ENCODE measurements at places on chromosomes 2 and 18.

DNA sequence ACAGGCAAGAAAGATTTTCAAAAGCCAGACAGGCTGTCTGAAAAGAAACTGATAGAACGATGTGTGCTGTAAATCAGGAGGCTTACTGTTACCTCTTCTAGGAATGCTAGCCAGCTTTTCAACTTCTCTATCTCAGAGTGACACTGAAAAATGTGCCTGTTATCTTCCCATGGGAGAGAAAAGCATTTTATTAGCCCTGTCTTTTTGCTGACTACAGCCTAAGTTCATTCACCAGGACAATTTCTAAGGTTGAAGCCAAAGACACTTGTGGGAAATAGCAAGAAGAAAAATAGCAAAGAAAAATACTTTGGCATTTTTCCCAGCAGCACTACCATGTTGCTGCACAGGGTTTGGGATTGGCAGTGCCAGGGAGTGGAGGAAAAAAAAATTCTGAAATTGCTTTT, 34.0 kb downstream of the ABCB11 start:
- DNase-seq = no peak

DNA sequence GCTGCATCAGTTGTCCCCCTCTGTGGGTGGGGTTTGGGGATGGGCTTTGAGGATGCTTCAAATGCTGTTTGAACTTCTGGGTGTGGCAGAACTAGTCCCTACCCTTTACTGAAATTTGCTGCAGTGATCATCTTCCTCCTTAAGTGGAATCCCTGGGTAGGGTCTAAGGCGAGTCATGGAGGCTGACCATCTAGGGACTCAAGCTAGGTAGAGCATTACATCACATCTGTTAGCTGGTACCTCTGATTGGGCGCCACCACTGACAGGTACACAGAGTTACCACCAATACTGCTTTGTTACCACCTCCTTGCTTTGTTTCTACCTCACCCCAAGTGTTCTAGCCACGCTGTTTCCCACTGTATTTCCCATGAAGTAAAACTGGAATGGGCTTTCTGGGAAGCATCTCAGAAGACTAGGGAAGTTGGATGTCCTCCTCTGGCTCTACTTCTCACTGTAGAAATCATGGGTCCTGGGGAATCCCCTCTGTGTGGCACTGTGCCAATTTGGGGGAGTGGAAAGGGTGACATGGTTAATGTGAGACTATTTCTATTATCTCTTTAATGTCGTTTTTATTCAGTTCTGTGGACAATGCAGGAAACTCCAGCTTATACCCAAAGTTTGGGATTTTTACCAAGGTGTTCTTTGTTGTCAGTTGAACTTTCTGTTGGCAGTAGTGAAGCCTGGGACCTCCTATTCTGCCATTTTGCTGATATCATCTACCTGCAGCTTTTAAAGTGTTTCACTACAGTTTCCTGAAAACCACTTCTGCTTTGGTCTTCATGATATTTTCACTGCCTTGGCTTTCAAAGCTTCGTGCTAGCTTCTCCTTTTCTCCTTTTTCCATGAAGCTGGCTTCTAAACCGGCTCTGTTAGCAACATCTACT, 14.5 kb upstream of the SULT1C4 start:
- DNase-seq = no peak

DNA sequence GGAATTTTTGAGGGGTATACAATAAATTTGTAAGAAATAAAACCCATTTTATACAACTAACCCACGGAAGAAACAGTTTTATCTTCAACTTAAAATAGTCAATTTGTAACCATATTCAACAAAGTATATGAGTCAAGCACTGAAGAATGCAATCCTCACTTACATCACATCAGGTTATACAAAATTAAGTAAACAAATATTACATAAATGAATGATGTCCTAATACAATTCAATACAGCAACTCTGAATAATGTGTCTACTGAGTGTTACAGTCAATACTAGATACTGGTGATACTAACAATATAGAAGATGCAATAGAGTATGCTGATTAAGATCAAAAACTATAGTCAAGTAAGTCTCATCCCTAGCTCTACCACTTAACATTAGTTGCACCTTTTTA, 58.6 kb downstream of the FANCL start:
- DNase-seq = no peak

- DNase-seq = peak; percentile 92
Observed at GRCh38 chr2:170770606-170771420, 635 bp downstream of the ERICH2 start.

DNA sequence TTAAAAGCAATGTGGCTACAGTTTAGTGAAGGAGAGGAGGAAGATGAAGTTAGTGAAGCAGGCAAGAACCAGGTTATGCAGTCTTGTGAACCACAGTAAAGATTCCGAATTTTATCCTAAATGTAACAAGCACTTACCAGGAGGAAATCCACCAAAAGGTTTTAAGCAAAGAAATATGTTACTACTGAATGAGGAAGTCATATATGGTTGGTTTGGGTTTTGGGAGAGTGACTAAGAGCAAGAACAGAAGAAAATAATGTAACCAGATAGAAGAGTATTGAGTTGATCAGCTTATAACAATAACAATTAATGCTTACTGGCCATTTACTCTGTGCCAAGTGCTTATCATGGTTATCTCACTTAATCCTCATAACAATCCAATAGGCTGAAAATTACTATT, 1.9 kb downstream of the USP37 start:
- no peak for DNase-seq

DNA sequence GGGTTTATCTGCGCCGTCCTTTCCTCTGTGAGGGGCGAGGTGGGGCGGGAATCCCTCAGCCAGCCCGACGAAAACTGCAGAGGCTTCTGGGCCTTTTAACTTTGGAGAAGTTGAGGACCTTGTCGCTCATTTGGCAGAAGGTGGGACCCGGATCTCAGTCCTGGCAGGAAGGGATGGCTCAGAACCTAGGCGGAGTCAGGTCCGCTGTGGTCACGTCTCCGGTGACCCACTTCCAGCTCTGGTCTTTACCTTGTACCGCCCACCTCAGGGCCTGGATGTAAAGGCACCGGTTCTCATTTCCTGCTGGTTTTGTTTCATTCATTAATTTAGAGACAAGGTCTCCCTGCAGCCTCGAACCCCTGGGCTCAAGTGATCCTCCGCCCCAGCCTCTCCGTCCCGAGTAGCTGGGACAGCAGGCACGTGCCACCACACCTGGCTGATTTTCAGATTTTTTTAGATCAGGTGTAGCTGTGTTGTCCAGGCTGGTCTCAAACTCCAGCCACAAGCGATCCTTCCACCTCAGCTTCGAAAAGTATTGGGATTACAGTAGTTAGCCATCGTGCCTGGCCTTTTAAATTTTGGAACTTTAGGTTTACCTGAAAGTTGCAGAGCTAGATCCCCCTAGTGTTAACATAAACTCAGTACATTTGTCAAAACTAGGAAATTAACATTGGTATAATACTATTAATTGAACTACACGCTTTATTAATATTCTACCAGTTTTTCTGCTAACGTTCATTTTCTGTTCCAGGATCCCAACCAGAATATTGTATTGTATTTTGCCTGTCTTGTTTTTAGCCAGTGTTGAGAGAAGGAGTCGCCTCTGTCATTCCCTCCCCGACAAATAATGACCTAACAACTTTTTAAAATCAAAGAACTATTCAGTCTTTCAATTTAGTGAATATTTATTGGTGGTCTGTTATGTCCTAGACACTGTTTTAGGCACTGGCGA, 852 bp downstream of the POLI start:
- DNase-seq = peak; percentile 41

- no peak for DNase-seq
Observed at GRCh38 chr2:195711478-195711877, 54.5 kb downstream of the SLC39A10 start.

DNA sequence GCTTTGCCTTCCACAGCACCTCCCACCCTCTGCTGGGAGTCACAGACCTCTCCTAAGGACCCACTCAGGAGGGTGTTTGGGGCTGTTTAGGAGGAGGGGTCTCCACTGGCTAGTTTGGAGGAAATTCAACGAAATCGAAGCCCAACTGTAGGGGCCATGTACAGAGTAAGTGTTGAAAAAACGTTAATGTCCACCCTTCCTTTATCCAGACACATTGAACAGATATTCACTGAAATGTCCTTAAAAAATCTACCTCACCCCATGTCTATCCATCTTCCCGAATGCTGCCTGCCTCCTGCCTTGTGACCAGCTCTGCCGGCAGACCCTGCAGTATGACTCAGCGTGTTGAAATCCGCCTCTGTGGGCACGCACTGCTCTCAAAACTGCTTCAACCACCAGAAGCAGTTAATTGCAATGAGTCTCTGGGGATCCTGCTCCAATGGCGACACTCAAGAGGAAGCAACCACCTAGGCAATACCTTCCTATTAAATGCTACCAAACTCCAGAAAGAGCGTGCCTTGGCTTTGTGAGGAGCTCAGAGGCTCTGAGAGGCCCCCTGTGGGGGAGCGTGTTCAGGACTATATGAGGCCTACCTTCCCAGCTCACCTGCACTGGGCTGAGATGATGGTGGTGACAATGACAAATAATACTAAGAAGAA, 61.4 kb upstream of the RTN4 start:
- no peak for DNase-seq

DNA sequence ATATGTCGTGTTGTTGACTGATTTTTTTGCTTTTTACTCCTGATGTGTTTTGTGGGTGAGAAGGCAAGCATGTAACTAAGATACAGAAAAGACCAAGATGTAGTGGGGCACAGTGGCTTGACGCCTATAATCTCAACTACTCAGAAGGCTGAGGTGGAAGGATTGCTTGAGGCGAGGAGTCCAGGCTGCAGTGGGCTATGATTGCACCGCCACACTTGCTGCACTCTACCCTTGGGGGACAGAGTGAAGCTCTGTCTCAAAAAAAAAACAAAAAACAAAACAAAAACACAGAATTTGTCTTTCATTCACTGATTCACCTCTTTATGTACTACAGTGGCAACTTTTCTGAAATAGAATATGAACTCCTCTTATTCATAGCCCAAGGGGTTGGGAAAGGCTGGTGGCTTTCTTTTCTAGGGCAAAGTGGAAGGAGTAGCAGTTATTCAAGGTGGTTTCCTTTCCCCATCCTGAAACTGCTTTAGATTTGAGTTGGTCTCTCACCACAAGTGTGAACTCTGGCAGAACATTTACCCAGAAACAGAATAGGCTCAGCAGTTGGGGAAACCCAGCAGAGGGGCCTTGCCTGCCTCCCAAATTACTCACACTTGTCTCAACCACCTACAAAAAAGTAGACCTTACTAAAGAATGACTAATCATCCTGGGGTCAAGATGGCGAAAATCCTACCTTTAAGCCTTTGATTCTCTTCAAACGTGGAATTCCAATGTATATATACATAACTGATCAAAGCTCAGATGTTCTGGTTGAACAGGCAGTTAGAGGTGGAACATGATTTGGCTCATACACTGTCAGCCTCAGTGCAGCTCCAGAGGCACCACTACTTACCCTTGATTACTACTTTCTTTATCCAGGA, 6.5 kb downstream of the TANK start:
- peak; percentile 61 for DNase-seq

DNA sequence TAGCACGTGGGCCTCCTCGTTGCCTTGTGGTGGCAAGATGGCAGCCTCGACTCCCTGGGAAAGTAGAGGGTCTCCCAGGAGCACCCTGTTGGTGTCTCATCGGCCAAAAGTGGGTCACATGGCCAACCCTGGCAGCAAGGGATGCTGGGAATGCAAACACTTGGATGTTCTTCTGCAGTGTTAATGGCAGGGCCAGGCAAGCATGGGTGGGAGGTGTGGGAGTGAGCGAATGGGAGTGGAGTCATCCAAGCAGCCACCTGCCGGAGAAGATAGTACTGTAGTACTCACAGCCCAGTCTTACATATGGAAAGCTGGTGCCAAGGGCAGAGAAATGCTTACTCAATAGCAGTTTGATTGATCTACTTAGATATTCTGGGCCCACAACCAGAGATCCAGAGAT, 122.2 kb downstream of the INHBB start:
- no peak for DNase-seq

DNA sequence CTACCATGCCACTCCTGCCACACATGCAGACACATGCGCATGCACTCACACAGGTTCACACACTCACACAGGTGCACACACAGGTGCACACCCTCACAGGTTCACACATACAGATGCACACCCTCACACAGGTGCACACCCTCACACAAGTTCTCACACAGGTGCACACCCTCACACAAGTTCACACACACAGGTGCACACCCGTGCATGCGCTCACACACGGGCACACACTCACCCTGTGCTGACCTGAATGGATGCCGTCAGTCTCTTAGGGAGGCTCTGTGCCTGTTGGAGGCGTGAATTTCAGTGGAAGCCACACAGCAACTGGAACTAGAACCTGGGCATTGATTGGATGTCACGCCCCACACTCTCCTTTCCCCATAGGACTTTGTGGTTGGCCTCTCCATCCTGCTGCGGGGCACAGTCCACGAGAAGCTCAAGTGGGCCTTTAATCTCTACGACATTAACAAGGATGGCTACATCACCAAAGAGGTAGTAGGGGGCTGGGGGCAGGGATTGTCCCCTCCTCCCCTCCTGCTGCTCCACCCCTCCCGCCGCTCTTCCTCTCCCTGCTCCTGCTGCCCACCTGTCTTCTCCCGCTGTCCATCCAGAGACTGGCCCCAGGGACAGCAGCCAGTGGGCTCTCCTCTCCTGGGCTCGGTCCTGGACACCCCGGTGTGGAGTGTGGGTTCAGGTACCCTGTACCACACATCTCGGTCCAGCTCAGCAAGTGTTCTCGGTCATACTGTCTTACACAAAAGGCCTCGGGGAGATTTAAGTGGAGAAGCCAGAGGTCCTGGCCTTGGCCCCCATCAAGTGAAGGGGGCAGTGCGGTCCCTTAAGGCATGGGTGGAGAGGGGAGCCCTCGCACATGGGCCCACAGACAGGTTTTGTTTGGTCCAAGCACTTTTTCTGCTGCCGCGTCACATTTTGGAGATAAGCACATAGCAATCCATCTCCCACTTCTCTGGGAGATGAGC, 21.0 kb upstream of the FAHD2A start:
- DNase-seq = no peak

DNA sequence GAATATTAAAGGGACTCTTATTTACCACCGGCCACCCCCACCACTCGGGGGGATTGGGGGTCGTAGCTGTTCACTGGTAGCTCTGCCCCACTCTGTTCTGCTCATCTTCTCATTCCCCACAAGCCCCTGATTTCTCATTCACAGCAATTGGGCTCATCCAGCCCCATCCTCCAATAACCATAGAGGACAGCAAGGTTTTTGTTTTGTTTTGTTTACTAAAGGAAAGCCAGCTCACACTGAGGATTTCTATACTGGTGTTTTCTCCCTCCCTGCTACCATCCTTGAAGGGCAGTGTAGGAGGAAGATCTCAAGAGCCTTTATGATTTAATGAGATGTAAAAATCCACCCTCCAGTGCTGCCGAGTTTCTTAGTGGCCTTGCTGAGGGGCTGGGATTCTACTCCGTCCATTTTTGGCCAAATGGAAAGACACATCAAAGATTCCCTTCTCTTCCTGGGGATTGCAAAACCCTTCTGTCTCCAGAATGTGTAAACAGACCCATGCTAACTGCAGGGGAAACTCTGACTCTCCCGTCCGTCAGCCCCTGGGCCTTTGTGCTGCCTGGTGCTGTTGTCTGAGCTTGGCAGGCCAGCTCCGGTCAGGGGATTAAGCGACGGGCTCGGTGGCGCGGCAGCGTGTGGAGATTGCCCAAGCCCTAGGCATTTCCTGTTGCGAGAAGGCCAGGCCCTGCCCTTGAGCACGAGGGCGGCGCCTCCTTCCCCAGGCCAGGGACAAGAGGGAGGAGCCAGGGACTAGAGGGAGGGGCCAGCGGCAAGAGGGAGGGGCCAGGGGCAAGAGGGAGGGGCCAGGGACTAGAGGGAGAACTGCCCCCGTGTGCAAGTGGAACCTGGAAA, 165.0 kb downstream of the ANTXR1 start:
- DNase-seq = no peak

GRCh38 chr18:79374408-79375171, 21.1 kb upstream of the NFATC1 start:
- DNase-seq = peak; percentile 75

Measured in GM10248 (cell line).